ENCODE measurements at places on chromosomes 13 and 19.

GRCh38 chr13:78193846-78194245, 275.2 kb upstream of the EDNRB start:
- no peak for DNase-seq

GRCh38 chr13:23766939-23767338, 122.3 kb downstream of the MIPEP start:
- DNase-seq, result no peak

DNA sequence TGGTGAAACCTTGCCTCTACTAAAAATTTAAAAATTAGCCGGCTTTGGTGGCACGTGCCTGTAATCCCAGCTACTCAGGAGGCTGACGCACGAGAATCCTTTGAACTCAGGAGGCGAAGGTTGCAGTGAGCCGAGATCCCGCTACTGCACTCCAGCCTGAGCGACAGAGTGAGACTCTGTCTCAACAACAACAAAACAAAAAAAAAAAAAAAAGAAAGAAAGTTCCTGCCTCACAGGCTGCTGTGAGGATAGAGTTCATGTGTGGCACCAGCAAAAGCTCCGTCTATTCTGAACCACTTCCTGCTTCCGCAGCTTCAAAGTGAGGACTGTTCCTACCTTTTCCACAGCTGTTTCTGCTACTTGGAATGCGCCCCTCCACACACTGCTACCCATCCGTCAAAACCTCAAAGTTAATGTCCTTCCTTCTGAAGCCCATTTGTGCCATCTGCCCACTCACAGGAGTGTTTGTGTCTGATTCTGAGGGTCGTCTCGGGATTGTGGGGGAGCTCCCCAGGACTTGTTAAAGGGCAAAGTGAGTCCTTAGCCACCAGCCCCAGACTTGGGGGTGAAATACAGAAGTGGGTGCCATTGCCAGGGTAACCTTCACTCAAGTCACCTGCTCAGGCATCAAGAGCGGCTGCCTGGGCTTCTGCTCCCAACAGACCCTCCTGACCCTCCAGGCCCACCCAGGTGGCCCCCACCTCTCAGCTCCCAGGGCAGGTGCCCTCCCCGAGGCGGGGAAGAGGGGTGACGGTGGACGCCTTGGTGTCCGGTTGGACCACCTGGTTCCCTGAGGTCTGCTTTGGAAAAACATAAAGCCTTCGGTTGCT, 2.9 kb downstream of the MFSD12 start:
- DNase-seq, result peak; percentile 51

GRCh38 chr19:36009633-36010379, 1.2 kb upstream of the SYNE4 start:
- no peak for DNase-seq

DNA sequence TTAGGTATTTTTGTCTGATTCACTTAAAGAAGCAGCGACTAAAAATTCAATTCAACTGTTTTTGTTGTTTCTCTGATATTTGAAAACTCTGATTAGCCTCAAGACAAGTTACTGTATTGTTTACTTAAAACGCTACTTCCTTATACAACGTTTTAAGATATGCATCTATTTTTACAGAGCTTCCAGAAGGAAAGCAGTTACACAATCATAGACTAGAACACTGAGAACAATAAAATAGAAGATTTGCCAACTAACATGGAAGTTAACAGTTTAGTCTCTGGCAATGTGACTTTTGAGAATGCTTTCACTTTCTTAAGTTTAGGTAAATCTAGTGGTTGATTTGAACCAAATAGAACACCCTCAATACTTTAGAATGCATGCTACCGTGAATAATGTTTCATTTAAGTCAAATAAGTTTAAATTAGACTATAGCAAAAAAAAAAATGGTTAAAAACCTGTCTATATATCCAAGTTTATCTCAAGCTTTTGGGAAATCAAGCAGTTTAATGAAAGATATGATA, 614.8 kb downstream of the DACH1 start:
- no peak for DNase-seq

DNA sequence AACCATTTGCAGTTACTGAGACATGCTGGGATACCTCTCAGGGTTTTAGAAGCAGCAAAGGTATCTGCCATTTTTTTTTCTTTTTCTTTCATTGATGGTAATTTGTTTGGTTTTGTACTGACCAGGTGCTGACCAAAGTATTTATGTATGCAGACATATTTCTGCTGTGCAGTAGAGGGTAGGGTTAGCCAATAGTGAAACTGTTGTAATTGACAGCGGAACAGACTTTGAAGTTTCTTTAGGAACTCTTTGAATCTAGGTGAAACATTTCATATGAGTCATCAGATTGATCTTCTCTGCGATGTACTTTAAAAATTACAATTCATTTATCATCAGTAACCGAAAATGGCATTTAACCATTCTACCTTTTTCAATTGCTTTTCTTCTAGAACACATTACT, 63.0 kb downstream of the ITGBL1 start:
- DNase-seq, result no peak

DNA sequence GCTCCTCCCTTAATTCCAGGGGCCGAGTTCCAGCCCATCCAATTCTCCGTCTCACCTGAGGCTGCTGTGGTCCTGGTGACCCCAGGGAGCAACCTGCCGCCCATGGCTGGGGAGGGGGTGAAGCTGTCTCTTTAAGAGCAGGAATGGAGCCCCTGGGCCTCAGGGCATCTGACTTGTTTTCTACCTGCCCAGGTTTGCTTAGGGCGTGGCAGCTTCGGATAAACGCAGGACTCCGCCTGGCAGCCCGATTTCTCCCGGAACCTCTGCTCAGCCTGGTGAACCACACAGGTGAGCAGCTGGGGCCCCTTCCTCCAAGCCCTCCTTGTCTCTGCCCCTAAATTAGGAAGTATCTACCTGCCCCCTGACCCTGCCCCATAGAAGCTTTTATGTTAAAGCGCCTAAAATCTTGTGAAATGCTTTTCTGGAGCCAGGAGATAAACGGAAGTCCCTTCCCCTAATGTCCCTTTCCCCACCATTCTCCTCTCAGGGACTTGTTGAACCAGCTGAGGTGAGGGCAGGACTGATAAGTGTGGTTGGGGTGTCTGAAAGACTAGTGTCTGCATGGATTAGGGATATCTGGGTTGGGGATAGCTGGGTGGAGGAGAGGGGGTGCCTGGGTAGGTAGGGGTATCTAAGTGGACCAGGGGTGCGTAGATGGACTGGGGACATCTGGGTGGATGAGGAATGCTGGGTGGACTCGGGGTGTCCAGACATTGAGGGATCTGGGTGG, 614 bp downstream of the FXYD3 start:
- DNase-seq, result no peak

DNA sequence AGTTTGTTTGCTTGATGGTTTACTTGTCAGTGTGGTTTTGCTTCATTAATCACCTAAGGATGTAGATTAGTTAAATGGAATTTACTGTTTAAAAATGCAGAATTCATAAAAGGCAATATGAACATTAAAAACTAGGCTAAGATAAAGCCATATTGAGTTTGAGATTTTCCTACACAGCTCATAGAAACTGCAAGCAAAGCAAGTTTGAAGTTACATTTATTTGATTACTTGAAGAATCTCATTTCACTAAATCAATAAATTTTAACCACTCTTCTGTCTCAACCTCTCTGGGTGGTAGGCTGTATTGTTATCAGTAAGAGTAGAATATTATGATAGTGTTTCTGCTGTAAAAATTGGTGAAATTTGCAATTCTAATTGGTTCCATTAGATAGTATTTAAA, 1180.7 kb upstream of the SLC10A2 start:
- no peak for DNase-seq

- DNase-seq, result no peak
Observed at GRCh38 chr19:29117926-29118325, 95.0 kb downstream of the UQCRFS1 start.

Measured in CD4-positive, alpha-beta T cell treated with Interferon gamma for 1 hour (primary cell).